ENCODE measurements at places on chromosomes 3 and 15.

GRCh38 chr3:41448396-41448795, 249.1 kb downstream of the CTNNB1 start:
- DNase-seq: no peak

GRCh38 chr3:66401157-66401550, 99.7 kb downstream of the LRIG1 start:
- no peak for DNase-seq

DNA sequence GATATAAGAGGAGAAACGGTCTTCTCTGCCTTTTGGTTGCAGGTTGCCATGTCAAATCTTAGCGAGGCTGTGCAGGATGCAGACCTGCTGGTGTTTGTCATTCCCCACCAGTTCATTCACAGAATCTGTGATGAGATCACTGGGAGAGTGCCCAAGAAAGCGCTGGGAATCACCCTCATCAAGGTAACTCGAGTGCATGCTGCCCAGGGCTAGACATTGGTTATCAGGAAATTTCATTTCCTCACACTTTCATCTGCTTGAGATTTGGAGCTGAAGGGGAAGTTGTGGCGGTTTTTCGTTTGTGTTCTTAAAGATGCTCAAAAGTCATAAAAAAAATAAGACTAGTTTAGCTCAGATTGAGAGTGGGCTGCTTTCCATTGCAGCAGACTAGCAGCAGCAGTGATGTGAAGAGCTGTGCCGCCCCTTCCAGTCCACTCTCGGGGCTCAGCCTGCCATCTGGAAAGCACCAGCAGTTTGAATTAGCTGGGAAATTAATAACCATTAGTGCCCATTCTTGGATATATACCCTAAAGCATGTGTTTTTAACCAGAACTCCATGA, 32.2 kb downstream of the GPD1L start:
- no peak for DNase-seq

- no peak for DNase-seq
Measured at GRCh38 chr15:90261811-90262210, 3.7 kb upstream of the NGRN start.

DNA sequence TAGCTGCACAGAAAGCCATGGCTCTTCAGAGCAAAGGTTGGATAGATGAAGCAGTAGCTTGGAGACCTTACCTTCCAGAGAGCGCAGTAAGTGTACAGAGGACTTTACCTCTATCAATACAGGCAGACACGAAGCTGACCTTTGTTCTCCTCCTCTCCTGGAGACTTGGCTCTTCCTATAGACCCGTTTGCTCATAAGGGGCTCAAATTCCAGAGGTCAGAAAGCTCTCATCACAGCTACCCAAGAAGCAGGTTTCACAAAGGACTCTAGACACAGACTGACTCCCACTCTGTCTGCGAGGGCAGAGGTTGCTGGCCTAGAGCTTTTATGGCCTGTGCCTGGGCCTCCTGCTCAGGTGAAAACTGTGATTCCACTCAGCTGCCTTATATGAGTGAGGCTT, 35.4 kb upstream of the TOPAZ1 start:
- DNase-seq: no peak

GRCh38 chr3:69776289-69776688, 37.0 kb downstream of the MITF start:
- no peak for DNase-seq

DNA sequence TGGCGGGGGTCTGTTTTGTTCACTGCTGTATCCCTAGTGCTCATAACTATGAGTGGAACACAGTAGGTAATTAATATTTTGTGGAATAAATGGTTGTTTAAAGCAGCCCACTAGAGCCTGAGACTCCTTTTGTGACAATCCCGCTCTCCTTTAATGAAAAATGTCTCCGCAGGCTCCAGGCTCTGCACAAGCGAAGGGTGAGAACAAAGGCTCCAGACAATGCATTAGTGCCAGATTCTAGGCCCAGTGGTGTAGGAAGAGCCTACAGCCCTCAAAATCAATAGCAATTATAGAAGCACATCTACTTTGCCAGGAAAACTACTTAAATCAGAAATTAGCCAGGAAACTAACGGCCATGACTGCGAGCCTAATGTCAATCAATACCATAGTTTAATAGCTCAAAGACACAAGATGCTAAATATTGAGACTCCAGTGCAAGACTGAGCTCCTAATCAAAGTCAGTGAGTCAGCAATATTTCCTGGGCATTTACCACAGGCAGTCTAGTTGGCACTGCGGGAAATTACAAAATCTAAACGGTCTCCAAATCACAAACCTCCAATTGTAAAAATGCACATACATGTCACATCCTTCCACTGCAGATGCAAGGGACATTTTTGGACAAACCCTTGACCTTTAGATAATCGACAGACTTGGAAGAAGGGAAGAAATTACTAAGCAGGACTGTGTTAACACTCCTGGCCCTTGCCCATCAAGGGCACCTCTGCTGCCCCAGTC, 2.3 kb downstream of the ANXA2 start:
- no peak for DNase-seq

DNA sequence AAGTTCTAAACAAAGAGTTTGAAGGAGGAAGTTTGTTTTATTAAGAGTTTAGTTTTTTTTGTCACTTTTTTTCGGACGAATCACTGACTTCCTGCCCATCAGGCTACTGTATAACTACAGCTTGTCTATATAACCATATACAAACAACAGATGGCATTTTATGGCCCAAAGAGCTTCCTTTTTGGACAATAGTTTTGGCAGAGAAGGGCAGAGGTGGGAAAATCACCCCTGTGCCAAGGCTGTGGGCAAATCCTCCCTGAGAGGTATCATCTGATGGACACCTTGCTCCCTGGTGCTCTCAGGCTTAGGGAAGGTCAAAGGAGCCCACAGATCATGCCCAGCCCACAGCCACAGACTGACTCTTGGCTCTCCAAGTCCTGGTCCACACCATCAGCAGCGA, 113.4 kb downstream of the OXNAD1 start:
- DNase-seq: no peak

- no peak for DNase-seq
Measured at GRCh38 chr3:55484801-55485791, 2.0 kb downstream of the WNT5A start.

DNA sequence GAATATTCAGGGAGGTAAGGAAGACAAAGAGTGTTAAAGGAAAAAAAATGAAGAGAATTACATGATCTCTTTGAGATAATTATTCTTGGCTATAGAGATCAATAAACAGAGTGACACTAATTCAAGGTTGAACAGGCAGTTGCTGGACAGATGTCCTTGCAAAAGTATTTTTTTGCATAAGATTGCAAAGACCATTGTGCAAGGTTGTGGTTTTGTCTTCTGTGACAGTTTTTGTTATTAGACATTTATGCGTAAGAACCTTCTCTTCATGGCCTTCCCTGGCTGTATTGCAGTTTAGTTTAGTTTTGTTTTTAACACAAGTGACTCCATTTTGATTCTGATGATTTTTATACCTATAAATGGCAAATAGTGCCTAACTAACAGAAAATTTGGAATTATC, 682.8 kb upstream of the ARPP21 start:
- DNase-seq: no peak

GRCh38 chr3:122112754-122113153, 57.6 kb downstream of the CD86 start:
- DNase-seq: no peak

DNA sequence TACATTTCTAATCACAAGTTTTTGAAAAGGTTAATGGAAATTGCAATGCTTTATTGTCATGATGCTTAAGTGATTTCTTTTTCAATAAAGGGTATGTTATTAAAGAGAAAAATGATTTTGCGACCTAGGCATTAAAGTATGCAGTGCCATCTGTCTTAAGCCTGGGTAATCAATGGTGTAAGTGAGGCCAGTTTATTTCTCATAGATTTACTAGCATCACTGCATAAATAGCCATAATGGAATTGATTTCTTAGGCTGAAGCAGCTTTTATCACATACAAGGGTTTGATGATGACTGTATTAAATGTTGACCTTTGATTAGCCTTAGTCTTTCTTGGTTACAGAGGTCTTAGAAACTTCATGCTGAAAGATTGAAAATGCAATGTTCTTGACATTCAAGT, 347.4 kb downstream of the FEZF2 start:
- no peak for DNase-seq

GRCh38 chr15:98519767-98520550, 128.4 kb upstream of the IGF1R start:
- no peak for DNase-seq

Data from effector CD8-positive, alpha-beta T cell (primary cell).